ENCODE measurements at places on chromosomes 2 and 18.
A peak's percentile ranks its signal among the peaks of the same experiment; 100 is the strongest.

DNA sequence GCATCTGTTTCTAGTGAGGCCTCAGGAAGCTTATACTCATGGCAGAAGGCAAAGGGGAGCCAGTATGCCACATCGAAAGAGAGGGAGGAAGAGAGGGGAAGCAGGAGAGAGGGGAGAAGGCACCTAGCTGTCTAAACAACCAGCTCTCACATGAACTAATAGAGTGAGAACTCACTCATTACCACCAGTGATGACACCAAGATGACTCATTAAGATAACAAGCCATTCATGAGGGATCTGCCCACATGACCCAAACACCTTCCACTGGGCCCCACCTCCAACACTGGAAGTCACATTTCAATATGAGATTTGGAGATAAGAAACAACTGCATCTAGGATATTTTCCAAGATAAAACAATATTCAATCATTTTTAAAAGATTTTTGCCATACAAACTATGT, 753.9 kb upstream of the ZEB2 start:
- DNase-seq, result no peak

DNA sequence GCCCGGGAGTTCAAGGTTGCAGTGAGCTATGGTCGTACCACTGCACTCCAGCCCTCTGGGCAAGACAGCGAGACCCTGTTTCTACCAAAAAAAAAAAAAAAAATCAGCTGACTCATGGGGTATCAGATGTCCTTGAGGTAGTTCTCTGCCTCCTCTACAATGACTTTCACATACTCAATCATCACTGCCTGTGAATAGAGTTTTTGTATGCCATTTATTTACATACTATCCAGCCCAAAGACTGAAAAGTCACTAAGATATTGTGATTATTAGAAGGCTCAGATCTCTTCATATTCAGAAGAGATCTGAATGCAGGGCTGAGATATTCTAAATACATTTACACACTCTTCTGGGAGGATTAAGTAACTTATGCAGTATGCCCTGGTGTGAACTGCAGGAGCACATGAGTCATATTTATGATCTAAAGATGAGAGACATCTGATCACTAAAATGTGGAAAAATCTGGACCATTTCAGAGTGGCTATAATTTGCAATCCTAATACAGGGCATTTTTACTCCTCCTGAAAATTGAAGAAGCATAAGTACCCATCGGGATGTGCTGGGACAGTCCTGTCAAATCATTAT, 38.9 kb downstream of the KLF7 start:
- DNase-seq, result no peak

DNA sequence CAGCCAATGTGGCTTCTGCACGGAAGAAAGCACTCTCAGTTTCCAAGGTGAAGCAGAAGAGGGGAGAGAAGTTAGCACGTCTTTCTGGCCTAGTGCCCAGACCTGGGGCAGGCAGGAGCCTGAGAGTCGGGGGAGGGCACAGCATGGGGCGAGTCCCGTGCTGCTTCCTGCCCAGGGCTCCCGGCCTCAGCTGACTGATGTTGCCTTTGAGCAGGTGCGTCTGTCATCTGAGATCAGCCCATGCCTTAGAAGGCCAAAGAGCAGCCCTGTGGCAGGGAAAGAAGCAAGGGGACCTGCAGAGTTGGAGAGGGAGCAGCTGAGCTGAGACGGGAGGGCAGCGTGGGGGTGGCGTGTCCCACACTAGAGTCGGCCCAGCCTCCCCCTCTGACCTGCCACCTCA, 3.3 kb downstream of the KCNIP3 start:
- peak; percentile 62 for DNase-seq

DNA sequence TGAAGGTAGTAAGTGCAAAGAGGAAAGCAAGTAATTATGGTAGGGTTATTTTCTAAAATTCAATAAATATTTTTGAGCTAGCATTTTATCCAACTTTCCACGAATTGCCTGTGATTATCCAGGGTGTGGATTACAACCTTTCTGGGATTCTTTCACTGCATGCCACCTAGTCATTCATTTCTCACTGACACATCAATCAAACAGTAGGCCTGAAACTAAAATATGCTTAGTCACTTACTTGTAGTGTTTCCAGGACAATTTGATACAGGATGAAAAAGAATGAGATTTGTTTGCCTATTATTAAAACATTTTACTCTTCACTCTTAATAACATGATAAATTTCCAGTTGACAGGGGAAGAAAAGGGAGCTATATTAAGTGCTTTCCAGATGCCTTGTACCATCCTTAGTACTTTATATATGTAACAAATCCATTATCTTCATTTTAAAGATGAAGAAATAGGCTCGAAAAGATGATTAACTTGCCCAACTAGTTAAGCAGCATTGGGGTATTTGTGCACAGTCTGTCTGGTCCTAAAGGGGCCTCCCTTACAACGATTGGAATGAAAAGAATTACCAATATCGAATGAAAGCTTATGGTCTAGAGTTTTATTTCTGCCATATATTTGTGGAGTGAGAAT, 70.4 kb downstream of the KCTD1 start:
- DNase-seq, result no peak

GRCh38 chr18:47999801-48000248, 69.4 kb upstream of the SMAD2 start:
- no peak for DNase-seq
